ENCODE measurements at places on chromosomes 12 and 14. TPM values are rescaled to one million over a fixed set of nuclear protein-coding genes. Genes with fewer than 3 reads are reported as not detected.

HOMEZ gene
- 21.7 TPM for total RNA-seq

SLC22A17 gene
- 35.3 TPM for total RNA-seq

TOMM20L gene
- total RNA-seq: not detected

OR4E2 gene
- total RNA-seq: not detected

PLCZ1 gene
- total RNA-seq: not detected

- no peak overlapping the region for H3K27ac ChIP-seq
- H3K36me3 ChIP-seq: peaks cover 18% of the 10 kb centered on the region
These were observed 6.3 kb downstream of the PPFIBP1 start for GRCh38 chr12:27530157-27530922.

- H3K27ac ChIP-seq: no peak overlapping the region
- no peaks in the 10 kb centered on the region for H3K27me3 ChIP-seq
- H3K4me1 ChIP-seq: no peaks in the 10 kb centered on the region
- no peak for DNase-seq
- H3K36me3 ChIP-seq: peaks cover 6% of the 10 kb centered on the region
These were observed 30.3 kb upstream of the AMIGO2 start for GRCh38 chr12:47110011-47110541.

- H3K4me3 ChIP-seq: no peak overlapping the region
- no peaks in the 10 kb centered on the region for H3K36me3 ChIP-seq
- peaks cover 2% of the 10 kb centered on the region for H3K27me3 ChIP-seq
These were observed 320.1 kb downstream of the DAD1 start for GRCh38 chr14:22268875-22269274.

DNA sequence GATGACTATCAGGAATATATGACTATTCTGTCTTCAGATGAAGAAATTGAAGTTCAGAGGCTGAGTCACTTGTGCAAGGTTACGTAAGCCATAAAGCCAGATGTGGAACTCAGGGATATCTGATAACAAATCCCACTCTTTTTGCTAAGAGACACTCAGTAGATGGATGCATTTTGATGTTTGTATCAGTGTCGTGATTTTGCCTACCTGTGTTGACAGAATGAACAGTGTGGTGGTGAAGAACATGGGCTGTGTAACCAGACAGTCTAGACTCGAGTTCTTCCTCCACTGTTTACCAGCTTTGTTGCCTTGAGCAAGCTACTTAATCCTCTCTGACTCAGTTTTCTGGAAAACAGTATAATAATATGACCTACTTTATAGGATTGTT, 93.9 kb downstream of the DAAM1 start:
- no peak for DNase-seq
- H3K36me3 ChIP-seq: peaks cover 16% of the 10 kb centered on the region
- H3K4me3 ChIP-seq: no peak overlapping the region
- H3K27me3 ChIP-seq: no peaks in the 10 kb centered on the region
- no peak overlapping the region for H3K27ac ChIP-seq

- no peak overlapping the region for H3K27ac ChIP-seq
- H3K4me1 ChIP-seq: no peaks in the 10 kb centered on the region
- DNase-seq: no peak
- H3K4me3 ChIP-seq: no peak overlapping the region
- H3K27me3 ChIP-seq: no peaks in the 10 kb centered on the region
- H3K36me3 ChIP-seq: no peaks in the 10 kb centered on the region
These were observed 87.4 kb downstream of the LRRK2 start for GRCh38 chr12:40312196-40312595.

Data from endothelial cell (in vitro differentiated cells).